ENCODE measurements at places on chromosomes 5 and 9. TPM values are rescaled to one million over a fixed set of nuclear protein-coding genes. Genes with fewer than 3 reads are reported as not detected.

The SLC24A2 gene
- total RNA-seq, result under 0.01 TPM

The CORO2A gene
- total RNA-seq, result 35.5 TPM

The DOCK8 gene
- 0.34 TPM for total RNA-seq

The FST gene
- 215 TPM for total RNA-seq

The RIOK2 gene
- total RNA-seq, result 29.8 TPM

The ARID3C gene
- 0.50 TPM for total RNA-seq

The ORM2 gene
- not detected for total RNA-seq

The TLX3 gene
- total RNA-seq, result not detected

The CARD9 gene
- 1.2 TPM for total RNA-seq

The LYSMD3 gene
- total RNA-seq, result 31.4 TPM

The FRMD3 gene
- total RNA-seq, result 0.43 TPM

The IL7R gene
- total RNA-seq, result 0.50 TPM

The WHRN gene
- total RNA-seq, result 1.4 TPM
